ENCODE measurements at places on chromosomes 1 and 21.

DNA sequence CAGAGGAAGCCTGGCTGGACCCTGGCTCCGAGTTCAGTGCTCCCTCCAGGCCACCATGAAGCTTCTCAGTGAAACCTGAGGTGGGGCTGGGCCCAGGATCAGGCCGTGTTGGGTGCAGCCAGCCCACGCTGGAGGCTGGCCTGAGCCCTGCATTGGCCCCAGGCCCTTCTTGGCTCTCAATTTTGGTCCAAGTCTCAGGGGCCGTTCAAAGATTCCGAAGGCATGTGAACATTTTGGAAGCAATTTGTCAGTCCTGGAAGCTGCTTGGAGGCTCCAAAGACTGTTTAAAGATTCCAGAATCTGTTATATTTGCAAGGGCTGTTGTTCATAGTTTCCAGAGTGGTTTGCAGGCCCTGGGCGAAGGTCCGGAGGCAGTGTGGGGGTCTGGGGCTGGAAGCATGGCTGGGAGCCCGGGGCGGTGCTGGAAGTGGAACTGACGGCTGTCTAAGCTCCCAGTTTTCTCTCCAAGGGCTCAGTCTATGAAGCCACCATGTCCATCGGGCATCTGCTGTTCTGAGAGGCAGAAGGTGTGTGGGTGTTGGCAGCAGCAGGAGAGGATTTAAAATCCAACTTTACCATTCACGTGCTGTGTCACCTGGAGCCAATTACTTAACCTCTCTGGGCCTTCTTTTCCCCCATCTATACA is 104.9 kb downstream of the EPHB2 start:
- no peak for DNase-seq

- DNase-seq = no peak
Observed at GRCh38 chr1:16970132-16970910, 10.1 kb downstream of the MFAP2 start.

- no peak for DNase-seq
Observed at GRCh38 chr1:109229531-109230127, 15.9 kb downstream of the SARS1 start.

DNA sequence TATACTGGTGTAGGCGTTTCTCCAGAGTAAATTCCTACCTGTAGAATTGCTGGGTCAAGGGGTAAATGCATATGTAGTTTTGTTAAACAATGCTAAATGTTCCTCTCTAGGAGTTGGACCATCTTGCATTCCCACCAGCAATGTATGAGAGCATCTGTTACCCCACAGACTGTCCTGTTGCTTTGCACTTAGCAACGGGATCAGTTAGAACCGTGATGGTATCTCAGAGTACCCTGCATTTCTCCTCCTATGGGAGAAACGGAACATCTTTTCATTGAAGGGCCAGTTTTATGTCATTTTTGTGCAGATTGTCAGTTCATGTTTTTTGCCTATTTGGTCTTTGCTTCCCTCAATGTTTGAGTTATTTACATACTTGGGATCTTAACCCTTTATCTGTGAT is 18.0 kb upstream of the RIPPLY3 start:
- no peak for DNase-seq

DNA sequence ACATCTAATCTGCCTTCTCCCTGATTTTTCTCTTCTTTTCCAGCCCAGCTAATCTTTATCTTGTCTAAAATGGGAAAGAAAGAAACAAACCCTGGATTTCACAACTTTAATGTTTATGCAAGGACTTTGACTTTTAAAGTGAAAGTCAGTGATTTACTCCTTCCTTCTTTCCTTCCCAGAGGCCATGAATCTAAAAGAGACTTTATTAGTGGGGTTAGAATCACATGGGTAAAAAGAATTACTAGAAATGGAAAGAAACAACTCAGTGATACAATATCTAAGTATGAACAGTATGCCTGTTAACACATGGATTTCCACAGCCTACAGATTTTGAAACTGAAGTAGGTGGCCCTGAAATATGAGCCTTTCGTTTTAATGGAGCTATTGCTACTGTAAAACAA is 59.8 kb upstream of the KCNK2 start:
- no peak for DNase-seq

- DNase-seq = peak; percentile 20
Observed at GRCh38 chr1:153422450-153423068, 6.2 kb downstream of the S100A7A start.

GRCh38 chr1:4253935-4254334 is 353.9 kb upstream of the C1orf174 start:
- DNase-seq = no peak

DNA sequence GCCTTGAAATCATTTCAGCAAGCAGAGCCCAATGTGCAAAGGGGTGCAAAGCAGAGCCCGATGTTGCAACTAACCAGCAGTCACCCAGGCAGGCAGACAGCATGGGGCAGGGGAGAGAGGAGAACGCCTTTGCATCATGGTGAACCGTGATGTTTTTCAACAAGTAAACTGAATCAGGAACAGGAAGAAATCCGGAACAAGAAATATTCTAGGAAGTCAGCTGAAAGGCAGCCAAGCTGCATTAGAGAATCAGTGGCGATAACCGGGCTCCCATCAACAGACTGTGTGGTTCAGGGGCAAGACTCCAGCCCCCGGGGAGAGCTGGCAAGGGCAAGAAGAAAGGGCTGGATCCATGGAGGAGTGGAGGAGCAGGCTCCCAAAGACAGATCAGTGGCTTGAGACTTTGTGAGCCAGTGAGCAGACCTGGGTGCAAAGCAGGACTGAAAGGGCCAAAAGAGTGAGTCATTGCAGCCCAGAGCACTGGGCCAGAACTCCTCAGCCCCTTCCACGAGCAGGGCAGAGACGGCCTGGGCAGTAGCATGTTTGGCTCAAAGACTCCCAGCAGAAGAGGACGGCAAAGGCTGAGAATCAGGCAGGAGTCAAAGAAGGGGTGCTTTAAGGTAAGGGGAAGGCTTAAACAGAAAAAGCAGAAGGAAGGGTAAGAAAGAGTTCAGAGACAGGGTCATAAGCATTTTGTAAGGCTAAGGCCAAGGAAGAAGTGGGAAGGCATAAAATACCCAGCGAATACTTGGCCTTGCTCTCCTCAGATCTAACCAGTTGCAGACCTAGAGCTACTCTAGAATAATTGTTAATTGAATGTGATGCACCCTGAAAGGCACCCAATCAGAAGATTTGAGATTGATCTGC is 155.0 kb downstream of the SETD4 start:
- DNase-seq = no peak

GRCh38 chr1:180141381-180141934 is 13.2 kb upstream of the QSOX1 start:
- DNase-seq = no peak

DNA sequence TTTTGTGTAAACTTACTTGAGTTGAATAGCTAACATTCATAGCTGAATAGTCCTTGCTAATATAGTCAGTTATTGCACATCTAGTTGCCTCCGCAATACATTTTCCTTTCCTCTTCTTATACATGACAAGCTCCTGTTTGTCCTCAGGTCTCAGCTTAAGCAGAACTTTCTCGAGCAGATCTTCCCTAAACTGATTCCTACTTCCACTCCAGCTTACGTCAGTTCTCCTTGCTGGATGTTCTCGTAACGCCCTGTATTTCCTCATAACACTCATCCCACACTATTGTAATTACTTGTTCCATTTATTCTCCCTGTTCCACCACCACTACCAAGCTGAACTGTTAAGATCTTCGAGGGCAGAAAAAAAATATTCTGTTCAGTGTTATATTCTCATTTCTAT is 15.1 kb upstream of the OMA1 start:
- DNase-seq = no peak

DNA sequence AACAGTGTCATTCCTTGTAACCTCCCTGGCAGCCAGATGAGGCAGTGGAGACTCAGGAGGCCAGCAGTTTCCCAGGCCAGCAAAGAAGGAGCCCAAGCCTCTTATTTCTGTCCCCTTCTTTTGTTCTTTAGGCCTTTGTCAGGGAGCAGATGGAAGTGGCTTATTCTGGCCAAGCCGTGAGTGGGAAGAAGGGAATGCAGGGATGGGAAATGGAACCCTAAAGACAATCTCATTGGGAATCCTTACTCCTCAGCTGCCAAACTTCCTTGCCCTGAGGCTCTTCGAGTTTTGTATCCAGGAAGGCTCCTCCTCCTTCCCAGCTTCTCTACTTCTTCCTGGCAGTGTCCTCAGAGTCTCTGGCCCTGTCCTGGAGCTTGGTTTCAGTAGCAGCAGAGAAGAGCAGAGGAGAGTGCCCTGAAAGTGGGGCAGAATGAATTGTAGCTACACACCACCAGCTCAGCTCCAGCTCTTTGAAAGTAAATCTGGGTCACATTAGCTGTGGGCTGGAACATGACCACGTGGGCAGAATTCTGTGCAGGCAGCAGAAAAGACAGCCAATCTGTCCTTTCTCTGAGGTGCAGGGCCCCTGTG is 63.9 kb downstream of the NDUFS5 start:
- DNase-seq = no peak

DNA sequence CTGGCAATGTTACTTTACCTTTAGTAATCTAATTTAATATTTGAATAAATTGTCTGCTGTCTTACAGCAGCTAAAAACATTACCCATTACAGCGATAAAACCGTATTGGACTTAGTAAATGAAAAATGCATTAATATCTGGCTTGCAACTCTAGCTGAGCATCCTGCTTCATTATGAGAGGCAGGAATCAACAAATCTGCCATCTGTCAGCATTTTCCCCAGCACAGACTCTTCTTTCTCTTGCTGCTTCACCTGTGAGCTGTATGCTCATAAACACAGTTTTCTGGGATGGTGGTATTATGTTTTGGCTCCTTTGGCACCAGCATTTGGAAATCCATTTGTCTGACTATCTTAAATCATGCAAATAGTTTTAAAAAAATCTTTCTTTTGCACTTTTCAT is 487.1 kb downstream of the KCNT2 start:
- DNase-seq = no peak

GRCh38 chr1:18775341-18775740 is 84.1 kb downstream of the TAS1R2 start:
- DNase-seq = no peak

DNA sequence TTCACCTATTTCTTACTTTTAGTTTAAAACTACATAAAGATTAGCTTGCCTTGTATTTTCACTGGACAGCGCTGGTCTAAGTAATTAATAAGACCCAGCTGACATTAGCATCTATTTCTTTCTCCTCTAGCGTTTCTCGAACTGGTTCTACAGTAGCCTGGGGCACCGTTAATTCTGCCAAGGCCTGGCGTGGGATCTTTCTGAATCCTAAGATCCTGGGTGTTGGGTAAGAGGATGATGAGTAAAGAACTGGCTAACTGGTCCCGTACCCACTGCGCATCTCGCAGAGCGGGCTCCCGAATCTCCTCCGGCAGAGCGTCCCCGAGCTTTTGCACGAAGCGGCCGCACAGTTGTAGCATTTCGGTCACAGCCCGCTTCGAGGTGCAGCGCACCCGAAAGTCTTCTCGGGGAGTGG is 309 bp downstream of the NSL1 start:
- DNase-seq = no peak

DNA sequence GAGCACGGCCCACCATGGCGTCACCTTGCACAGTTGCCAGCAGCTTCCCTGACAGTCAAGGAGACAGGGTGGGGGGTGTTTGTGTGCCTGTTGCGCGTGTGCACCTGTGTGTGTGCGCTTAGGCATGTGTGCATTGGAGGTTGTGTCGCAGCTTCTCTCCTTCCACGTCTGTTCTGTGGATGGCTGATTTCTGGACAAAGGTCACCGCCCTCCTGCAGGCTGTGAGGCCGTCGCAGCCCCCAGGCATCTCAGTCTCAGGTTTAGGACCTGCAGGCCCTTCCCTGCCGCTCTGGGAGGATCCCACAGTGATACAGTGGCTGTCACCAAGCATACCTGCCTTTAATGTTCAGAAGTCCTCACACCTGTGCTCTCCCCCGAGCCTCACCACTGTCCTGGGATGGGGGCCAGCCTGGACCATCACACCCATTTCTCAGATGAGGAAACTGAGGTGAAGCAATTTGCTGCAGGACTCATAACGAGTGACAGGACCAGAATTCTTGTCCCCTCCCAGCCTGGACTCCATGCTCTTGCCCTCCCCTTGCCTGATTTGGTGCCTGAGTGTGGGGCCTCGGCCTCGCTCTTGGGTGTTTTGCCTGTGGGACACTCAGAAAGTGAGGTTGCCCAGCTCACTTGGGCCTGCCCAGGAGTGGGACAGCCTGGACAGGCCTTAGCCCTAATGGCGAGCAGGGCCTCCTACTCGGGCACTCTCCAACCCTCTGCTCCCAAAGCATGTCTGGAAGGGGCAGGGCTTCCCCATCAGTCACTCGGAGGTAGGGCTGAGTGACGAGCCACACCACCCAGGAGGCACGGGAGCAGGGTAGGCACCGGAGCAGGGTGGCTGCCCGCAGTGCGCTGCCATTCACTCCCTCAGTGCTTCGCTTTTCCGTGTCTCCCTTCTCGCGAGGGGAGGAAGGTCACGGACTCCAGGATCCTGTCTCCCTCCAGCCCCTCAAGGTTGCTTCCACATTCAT is 22.6 kb downstream of the COQ8A start:
- no peak for DNase-seq

DNA sequence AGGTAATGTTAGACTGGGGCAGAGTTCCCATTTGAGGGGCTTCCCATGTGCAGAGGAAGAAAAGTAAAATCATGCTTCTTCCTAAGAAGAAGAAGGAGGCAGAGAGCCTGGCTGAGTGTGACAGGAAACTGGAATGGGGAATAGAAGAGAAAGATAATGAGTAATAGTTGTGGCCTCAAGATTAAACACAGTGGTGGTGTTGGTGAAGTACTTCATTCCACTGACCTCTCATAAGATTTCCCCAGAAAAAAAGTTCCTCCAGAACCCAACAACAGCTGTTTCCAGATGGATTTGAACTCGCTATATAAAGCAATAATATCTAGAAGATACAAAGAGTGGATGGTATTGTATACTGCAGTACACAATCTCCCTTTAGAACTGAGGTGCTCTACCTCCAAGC is 13.0 kb downstream of the RGS1 start:
- DNase-seq = no peak

- DNase-seq = no peak
Observed at GRCh38 chr1:216830424-216831210, 107.4 kb upstream of the ESRRG start.

DNA sequence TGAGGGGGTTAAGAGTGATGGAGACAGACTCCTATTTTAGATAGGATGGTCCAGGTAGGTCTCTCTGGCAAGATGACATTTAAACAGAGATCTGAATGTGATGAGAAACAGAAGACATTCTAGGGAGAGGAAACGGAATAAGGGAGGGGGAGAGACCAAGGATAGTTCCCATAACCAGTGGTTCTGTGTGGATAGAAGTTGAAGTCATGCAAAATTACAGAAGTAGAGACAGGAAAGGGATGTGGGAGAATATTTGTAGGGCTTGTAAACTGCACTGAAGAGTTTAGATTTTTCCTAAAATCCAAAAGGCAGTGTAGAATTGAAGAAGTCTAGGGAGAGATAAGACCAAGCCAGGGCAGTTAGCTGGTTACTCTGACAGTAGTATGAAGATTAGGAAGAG is 200.6 kb downstream of the GRIK1 start:
- no peak for DNase-seq

DNA sequence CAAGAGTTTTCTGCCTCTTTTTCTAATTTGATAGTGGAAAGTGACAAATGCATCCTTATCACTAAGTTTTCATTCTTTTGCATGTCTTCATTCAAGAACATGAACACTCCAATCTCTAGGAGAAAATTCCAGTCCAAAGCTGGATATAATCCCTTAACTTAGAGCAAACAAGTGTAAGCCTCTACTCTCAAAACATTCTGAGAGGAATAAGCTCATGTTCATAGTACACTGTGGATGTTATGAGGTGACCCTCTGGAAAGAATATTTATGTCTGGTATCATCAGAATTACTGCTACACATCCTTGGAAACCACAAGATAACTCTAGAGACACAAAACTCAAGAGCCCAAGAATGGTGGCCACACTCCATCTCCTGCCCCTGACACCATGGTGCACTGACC is 15.1 kb downstream of the SIPA1L2 start:
- DNase-seq = no peak
